ENCODE measurements at places on chromosomes 16 and 17.
A peak's percentile ranks its signal among the peaks of the same experiment; 100 is the strongest.

DNA sequence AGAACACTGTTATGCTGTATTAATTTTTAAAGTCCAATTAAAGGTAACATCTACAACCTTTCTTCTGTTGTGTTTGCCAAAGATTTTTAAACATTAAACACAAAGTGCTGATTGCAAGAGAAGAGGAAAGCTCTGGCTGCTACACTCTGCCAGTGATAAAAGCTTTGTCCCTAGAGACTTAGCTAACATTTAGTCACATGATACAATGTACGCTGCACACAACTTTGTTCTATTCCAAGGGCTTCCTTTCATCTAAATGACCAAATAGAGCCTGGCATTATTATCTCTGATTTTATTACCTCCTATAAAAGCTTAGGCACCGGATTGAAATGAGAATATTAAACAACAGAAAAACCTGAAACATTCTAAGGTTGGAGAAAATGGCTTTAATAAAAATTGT is 388.7 kb upstream of the PMFBP1 start:
- DNase-seq, result peak; percentile 13

DNA sequence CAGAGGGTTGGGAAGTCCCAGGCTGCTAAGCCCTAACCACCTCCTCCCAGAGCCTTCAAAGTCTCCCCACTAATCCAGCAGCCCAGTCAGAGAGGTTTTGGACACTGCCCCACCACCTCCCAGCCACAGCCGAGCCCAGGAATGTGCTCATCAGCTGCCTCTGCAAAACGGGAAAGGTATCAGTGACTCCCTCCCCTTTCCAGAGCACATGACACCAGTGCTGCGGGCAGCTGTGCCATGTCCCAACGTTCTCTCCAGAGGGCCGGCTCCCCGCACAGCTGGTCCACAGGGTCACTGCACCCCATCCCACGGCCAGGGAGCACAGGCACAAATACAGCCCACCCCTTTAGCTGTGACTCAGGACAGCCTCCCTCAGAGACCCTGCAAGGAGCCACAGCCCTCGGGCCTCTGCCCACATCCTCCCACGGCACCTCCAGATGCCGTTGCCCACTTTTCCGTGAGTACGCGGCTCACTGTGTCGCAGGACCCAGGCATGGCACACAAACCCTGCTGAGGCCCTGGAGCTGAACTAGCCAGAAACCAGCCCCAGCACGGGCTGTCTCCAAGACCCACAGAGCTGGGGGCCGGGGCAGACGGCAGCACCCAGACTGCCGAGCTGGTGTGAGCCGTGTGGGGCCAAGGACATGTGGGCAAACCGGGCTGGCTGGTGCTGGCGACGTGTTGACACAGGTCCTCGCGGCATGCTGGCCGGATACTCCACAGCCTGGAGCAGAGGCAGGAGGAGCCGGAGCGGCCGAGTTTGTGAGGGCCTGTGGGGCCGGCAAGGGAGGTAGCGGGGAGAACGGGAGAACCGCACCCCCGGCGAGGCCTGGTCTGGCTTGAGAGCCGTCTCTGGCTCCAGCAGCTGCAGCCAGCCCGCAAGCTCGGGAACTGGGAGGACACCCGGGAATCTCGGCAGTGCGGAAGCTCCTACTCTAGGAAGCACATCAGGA is 6.3 kb upstream of the PPP1R27 start:
- no peak for DNase-seq

- no peak for DNase-seq
Observed at GRCh38 chr16:30519120-30520049, 7.0 kb downstream of the ZNF768 start.

GRCh38 chr17:79595471-79595870 is 15.4 kb downstream of the RBFOX3 start:
- no peak for DNase-seq

DNA sequence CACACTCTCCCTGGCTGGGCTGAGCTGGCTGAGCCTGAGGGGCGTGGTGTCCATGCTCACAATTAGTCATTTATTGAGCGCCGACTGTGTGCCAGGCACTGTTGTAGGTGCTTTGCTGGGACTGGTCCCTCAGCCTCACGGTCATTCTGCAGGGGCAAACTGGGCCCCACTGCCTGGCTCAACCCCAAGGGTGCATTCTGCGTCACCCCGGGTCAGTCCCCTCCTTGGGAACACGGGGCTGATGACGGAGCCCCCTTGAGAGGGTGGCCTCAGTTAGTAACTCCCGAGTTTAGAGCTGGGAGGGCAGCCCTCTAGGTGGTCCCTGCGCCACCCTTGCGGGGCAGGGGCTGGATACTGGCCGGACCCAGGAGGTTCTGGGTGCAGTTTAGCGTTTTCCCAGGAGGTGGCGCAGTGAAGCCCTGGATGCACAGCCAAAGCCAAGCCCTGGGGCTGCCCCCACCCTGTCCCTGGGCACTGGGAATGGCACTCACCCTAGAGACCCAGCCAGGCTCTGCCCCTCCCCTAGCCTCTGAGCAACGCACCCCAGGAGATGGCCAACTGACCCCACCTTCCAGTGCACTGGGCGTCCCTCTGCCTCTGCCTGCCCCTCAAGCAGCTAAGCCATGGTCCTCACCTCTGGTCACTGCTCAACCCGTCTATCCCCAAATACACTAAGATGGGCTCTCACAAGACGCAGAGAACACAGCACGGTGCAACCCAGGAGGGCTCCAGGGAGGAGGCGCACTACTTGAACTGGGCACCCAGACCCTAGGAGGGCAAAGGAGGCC is 243.2 kb upstream of the GSE1 start:
- DNase-seq, result no peak

DNA sequence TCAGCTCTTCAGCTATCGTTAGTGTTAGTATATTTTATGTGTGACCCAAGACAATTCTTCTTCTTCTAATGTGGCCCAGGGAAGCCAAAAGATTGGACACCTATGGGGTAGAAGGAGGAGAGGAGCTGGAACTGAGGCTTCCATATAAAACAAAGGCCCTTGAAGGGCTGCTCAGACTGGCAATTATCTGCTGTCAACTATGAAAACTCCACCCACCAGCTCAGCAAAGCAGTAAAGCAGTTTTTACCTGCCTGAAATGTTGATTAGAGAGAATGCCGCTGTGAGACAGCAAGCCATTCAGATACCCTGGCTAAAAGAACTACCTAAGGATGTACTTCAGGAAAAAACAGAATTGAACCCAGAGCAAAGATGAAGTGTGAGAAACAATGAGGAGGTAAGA is 45.9 kb upstream of the GNAO1 start:
- DNase-seq, result no peak

DNA sequence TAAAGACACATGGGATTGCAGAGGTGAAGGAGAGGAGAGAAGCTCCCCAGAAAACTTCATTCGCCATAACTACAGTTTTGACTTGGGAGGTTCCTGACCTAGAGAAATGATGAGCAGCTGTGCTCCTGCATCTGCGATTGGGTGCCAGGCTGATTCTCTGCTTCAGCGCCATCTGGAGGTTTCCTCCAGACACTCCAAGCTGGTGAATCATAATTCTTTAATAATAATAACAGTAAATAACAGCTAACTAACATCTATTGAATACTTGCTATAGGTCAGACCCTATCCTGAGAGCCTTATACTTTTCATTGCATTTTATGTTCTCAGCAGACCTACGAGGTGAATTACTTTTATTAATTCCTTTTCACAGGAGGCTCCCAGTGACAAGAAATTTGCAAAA is 575.8 kb downstream of the TOX3 start:
- no peak for DNase-seq

GRCh38 chr17:6070913-6071511 is 833 bp downstream of the WSCD1 start:
- DNase-seq, result no peak

DNA sequence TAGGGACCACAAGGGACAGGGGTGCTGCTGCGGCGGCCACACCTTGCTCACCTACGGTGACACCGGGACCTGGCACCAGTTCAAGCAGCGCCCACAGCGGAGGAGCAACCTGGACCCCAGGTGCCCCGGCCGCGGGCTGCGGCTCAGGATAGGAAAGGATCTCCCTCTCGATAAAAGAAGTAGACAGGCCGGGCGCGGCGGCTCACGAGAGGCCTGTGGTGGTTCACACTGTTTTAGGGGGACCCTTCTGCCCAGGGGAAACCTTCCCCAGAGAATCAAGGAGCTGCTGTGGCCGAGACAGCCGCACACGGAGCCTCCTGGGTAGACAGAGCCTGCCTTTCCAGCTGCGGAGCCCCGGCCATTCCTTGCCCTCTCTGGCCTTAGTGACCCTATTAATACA is 17.9 kb upstream of the ATP2A3 start:
- DNase-seq, result no peak

DNA sequence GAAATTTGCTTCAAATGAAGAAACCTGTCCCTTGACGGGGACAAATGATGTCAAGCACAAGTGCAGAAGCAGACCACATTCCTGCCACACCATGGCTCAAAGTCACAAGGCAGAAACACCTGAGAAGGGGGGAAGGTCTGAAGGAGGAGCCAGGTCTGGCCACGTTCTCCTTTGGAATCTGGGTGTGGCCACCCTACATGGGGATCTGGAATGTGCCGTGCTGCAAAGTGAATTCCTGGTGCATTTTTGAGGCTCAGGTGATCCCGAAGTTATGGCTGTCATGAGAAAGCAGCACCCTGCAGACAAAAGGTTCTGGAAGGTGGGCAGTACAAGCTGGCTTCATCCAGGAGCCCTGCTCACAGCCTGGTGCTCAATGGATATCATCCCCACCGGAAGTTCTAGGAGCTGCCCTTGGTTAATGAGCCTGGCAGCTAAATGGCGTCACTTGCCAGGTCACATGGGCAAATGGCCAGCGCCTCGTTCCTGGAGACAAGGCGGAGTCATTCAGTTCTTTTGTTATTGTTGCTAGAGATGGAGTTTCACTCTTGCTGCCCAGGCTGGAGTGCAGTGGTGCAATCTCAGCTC is 20.1 kb upstream of the ADCY9 start:
- no peak for DNase-seq

DNA sequence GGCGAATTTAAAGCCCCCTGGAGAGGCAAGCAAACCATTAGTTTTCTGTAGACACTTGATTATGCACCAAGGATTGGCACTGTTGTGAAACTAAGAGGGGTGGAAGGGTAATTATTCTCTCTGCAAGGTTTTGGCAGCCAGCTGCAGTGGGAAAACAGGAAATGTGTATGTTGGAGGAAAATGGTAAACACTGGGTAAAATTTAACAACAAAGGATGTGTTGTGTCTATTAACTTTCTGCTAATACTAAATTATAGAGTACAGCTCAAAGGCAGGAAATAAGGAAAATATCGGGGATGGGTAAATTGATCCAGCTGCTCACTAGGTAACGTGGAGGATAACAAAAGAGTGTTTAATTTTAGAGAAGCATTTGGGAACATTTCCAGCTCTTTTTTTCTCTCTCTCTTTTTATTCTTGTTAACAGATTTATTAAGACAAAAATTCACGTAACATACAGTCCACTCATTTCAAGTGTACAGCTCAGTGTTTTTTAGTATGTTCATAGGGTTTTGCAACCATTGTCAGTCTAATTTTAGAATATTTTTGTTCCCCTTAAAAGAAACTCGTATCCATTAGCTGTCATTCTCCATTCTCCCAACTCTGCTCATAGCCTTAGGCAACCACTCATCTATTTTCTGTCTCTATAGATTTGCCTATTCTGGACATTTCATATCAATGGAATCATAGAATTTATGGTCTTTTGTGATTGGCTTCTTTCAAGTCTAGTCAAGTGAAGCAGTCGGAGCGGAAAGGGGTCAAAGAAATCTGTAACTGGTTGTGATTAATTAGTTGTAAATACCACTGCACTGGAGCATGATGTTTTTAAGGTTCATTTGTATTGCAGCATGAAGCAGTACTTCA is 41.8 kb downstream of the TANGO6 start:
- DNase-seq, result no peak

DNA sequence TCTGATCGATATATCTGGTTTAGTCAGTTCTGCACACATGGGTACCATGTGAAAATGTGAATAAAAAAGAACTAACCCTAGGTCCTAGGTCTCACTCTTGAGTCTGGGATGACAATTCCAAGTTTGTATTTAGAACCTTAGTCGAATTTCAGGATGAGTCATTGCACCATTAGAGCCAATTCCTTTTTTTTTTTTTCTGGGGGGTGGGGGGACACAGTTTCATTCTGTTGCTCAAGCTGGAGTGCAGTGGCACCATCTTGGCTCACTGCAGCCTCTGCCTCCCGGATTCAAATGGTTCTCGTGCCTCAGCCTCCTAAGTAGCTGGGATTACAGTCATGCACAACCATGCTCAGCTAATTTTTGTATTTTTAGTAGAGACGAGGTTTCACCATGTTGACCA is 41.6 kb downstream of the SPAG9 start:
- DNase-seq, result peak; percentile 37

- DNase-seq, result no peak
Observed at GRCh38 chr17:82801377-82801970, 38.3 kb downstream of the ZNF750 start.

DNA sequence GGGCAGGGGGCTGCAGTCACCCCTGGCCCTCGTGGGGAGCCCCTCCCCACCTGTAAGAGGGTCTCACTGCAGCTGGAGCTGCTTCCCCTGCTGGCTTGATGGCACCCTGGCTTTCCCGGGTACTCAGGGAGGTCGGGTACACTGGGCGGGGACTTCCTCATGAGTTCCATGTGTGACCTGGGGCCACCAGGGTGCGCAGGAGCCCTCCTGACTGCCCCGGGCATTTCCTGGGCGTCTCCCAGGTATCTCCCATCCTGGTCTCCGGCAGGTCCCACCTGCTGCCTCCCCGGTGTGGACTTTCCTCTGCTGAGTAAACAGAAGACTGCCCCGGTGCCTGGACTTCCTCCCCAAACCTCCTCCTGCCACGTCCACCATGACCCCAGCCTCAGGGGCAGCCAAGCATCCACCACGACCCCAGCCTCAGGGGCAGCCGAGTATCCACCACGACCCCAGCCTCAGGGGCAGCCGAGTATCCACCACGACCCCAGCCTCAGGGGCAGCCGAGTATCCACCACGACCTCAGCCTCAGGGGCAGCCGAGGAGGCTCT is 40.9 kb downstream of the CBFA2T3 start:
- DNase-seq, result no peak

DNA sequence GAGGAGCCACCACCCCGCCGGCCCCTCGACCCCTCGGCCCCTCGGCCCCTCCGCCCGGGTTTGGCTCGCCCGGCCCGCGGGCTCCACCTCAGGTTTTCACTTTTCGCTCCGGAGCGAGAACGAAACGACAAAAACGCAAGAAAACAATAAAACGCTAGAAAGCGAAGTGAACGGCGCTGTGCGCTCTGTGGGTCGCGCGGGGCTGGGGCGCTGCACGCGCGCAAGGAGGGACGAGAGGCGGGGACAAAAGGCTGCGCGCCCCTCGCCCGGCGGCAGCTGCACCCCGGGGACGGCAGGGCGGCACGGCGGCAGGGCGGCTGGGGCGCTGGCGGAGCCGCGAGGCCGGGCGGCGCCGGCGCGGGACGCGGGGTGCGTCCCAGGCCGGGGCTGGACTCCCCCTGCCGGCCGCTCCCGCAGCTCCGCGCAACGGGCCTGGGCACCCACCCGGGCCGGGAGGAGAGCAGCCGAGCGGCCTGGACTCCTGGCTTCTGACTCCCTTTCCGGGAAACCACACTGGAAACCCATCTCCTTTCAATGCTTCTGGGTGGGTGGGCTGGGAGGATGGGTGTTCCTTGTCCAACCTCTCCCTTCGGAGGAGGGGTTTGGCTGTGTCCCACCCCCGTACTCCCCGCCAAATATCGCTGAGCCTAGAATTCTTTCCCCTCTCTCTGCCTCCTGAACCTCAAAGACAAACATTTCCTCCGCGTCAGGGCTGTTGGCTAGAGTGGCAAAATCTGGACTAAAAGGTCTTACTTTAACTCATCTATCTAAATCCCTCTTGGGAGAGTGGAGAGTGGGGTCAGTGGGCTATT is 9.9 kb downstream of the TBX2 start:
- DNase-seq, result peak; percentile 61
